ENCODE measurements at places on chromosomes 2 and 18. TPM values are rescaled to one million over a fixed set of nuclear protein-coding genes. Genes with fewer than 3 reads are reported as not detected.
A peak's percentile ranks its signal among the peaks of the same experiment; 100 is the strongest.

The CNRIP1 gene
- 4.4 TPM for total RNA-seq

The PARD6G gene
- total RNA-seq: 26.9 TPM

The CFLAR gene
- total RNA-seq: 34.9 TPM

The RSAD2 gene
- total RNA-seq: 11.8 TPM

The SLC23A3 gene
- total RNA-seq: 1.2 TPM

The FRZB gene
- total RNA-seq: 0.67 TPM

The DYNAP gene
- total RNA-seq: not detected

The RBKS gene
- total RNA-seq: 1.6 TPM

The RANBP2 gene
- total RNA-seq: 75.4 TPM

DNA sequence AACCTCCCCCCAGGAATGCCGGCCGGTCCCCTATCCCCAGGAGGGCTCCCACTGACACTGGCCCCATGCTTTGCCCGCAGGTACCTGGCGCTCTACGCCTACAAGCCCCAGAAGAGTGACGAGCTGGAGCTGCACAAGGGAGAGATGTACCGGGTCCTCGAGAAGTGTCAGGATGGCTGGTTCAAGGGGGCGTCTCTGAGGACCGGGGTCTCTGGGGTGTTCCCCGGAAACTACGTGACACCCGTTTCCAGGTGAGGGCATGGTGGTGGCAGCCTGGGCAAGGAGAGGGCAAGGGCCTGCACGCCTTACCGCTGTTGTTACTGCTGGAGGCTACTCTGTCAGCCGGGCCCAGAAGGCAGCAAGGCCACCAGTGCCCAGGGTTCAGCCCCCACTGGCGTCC lies 181.3 kb downstream of the SEPTIN10 start:
- peaks cover 5% of the 10 kb centered on the region for H3K4me1 ChIP-seq
- H3K27me3 ChIP-seq: no peaks in the 10 kb centered on the region
- H3K36me3 ChIP-seq: no peaks in the 10 kb centered on the region
- H3K4me3 ChIP-seq: no peak overlapping the region

- no peak overlapping the region for H3K27ac ChIP-seq
- no peak overlapping the region for H3K4me3 ChIP-seq
- no peak for DNase-seq
- H3K4me1 ChIP-seq: peaks cover 29% of the 10 kb centered on the region
These were observed 367.0 kb downstream of the RND3 start for GRCh38 chr2:150120326-150120955.

DNA sequence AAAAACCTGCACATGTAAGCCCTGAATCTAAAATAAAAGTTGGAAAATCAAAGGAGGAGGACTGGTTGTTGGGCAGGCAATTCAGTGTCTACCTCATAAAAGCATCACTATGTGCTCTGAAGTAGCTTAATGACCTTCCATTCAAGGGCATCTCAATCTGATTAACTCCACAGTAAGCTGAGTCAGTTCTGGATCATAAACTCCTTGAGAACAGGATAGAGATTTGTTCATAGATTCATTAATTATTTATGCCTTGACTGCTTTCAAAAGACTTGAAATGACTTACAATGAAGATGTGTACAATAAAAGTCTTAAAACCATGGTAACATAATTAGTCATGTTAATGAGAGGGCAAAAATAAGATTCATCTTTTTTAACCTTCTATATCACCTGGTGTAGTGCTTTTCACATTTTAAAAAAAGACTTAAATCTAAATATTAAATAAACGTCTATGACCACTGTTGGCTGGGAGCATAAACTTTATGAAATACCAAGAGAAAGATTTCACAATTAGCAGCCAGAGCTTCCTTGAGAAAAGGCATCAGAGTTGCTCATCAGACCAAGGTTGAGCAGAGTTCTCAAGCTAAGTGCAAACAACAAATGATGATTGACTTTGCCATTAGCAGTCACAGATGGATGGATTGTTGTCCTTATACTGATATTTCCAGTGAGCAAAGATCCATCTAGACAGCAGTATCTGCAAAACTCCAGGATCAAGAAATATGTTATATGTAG lies 237.3 kb upstream of the THUMPD2 start:
- H3K27ac ChIP-seq: no peak overlapping the region
- H3K4me1 ChIP-seq: no peaks in the 10 kb centered on the region
- no peak overlapping the region for H3K4me3 ChIP-seq
- DNase-seq: no peak
- no peaks in the 10 kb centered on the region for H3K36me3 ChIP-seq
- no peaks in the 10 kb centered on the region for H3K27me3 ChIP-seq

GRCh38 chr2:30566631-30567030 lies 119.6 kb downstream of the LCLAT1 start:
- H3K27me3 ChIP-seq: no peaks in the 10 kb centered on the region
- no peak overlapping the region for H3K4me3 ChIP-seq
- no peaks in the 10 kb centered on the region for H3K4me1 ChIP-seq
- peaks cover 6% of the 10 kb centered on the region for H3K36me3 ChIP-seq
- DNase-seq: no peak

- no peaks in the 10 kb centered on the region for H3K27me3 ChIP-seq
- H3K36me3 ChIP-seq: no peaks in the 10 kb centered on the region
- H3K27ac ChIP-seq: no peak overlapping the region
- no peak overlapping the region for H3K4me3 ChIP-seq
- H3K4me1 ChIP-seq: peaks cover 3% of the 10 kb centered on the region
These were observed 8.3 kb downstream of the ZCCHC2 start for GRCh38 chr18:62531078-62531477.

DNA sequence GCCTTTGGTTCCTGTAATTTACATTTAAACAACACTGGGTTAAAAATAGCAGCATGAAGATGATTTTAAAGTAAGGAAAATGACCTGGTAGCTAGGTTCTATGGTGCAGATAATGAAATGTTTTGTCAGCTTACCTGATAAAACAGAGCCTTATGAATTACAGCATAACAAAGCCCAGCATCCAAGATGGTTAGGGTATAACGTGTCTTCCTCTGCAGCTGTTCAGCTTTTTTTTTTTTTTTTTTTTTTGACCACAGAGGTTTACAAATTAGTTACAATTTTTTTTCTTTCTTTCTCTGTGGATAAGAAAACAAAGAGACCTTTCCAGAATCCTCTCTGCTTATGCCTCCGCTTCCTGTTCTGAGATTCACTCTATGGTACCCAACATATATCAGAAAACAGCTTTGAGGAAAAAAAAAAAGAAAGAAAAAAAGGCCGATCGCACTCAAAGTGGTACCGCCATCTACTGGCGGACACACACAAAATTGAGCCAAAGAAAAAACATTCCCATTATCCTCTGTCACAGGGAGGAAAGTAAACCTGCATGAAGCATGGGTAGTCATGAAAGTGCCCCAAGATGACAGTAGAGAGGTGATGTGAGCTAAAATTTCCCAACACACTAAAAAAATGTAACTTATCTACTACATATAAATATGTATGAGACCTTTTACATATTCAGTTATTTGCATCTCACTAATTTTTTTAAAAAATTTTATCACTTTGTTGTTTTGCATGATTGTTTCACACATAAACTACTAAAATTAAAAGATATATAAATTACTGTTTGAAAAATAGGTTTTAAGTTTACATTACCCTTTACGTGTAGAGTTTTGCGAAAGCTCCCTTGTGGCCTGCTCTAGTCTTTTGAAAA lies at the start of gene SCN3A:
Gene SCN3A (minus strand): TSS at position 362 of the 871 bp plus-strand sequence. CDS start 27,656 bp downstream, outside the sequence.
- H3K27ac ChIP-seq: no peak within 1 kb of the TSS
- DNase-seq: peak; percentile 33
- no peaks in the 10 kb centered on the region for H3K4me1 ChIP-seq
- no peaks in the 10 kb centered on the region for H3K27me3 ChIP-seq
- no peak within 1 kb of the TSS for H3K4me3 ChIP-seq
- no peaks in the 10 kb centered on the region for H3K36me3 ChIP-seq

- H3K4me1 ChIP-seq: no peaks in the 10 kb centered on the region
- no peak for DNase-seq
- no peak overlapping the region for H3K27ac ChIP-seq
- no peaks in the 10 kb centered on the region for H3K27me3 ChIP-seq
These were observed 258.6 kb upstream of the TANK start for GRCh38 chr2:160901613-160902012.

Measured in astrocyte (in vitro differentiated cells and primary cell).